ENCODE measurements at places on chromosomes 4 and X. TPM values are rescaled to one million over a fixed set of nuclear protein-coding genes. Genes with fewer than 3 reads are reported as not detected.

Gene GPM6B
- 2.4 TPM for total RNA-seq

Gene ARR3
- not detected for total RNA-seq

Gene CXCL5
- total RNA-seq: not detected

- DNase-seq: no peak
Observed at GRCh38 chr4:49000806-49001205, 14.7 kb downstream of the CWH43 start.

DNA sequence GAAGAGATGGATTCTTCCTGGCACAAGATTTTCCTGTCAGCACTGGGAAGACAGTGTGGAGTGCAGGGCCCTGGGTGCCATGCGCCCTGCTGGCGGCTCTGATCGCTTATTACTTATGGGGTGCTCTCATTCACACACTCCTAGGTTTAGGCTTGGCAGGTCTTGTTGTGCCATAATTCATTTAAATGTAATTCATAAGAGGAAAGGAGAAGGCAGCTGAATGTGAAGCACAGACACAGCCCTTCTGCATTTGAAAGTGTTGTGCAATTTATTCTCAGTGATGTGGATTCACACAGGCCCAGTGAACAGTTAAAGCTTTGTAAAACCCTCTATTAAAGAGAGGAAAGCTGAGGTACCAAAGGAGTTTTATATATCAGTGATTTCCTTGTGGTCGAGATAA is 249.7 kb downstream of the C4orf33 start:
- DNase-seq: no peak

DNA sequence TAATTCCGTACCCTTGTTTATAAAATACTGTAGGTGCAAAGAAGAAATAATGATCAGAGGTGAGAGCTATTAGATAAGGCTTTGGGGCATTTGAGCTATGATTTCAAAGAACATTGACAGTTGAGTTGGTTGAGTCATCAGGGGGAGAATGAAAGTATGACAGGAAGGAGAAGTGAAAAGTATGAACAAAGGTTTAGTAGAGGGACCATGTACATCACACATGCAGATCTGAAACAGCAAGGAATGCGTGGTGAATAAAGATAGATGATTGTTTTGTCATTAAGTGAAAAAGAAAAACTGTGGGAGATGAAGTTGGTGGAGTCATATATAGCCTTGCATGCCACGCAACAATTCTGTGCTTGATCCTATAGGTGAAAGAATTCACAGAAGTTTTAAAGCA is 163.1 kb downstream of the ARAP2 start:
- no peak for DNase-seq

DNA sequence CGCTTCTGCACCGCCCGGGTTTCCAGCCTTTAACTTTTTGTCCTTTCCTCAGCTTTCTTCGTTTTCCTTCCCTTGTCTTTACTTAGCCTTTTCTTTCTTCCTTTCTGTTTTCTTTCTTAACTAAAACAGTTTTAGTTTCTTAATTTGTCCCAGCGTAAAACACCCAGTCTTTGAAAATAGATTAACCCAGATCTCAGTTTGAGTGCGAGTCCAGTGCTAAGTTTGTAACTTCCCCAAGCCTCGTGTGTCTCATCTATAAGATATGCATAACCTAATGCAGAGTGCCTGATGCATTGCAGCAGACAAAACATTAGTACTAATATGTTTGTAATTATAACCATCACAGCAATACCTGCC is 460 bp upstream of the GEMIN8 start:
- no peak for DNase-seq

DNA sequence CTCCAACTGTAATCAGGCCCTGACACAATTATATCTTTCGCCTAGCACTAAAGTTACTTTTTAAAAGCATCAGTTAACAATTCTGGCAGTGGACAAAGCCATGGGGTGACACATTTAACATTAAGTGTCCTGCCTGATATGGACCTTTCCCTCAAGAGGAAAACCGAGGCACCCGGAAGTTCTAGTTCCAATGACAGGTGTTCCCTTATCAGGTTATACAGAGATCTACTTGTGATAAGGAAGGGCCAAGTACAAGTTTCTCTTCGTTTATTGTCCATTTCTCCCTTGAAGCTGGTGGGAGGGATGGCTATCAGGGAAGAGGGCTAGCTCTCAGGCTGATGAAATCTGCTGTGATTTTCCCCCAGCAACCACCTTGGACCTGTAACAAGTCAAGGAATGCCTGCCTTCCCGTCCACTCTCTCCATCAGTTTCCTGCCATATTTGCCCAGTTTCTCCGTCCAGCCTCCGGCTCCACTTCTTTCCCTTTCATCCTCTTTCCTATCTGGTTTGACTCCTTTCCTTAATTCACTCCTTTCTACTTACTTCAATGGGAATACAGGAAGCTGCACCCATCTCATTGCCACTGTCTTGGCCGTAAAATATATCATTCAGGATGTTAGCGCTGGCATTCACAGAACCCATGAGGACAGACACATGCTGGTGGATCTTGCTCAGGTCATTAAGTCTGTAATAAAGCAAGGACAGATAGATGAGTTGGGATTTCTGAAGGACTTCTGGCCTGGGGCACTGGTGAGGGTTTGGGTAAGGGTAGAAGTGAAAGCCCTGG is 95.0 kb downstream of the DGKK start:
- no peak for DNase-seq

Data from esophagus squamous epithelium (tissue), 5 donors.